Stimulated activated CD4-positive, alpha-beta T cell treated with anti-CD3 and anti-CD28 coated beads, Interleukin-4, amount 100 ng/mL, for 24 hours (primary cell): ENCODE measurements at places on chromosomes 6 and 20.

- peak; percentile 45 for DNase-seq
Observed at GRCh38 chr6:136784910-136785746, 7.1 kb downstream of the MAP3K5 start.

DNA sequence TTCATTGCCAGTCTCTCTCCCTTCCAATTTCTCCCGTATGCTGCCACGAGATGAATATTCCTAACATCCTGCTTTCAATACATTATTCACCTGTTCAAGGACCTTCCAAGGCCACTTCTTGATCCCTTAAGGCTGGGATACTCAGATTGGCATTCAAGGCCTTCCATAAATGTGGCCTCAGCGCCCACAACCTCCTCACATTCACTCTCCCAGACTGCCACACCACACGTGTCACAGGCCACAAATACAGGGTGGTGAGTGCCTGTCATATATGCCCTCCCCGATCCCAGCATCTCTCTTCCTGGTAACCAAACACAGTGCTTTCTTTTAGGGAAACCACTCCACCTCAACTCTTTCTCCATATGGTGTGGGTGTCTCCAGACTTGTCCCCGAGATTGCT is 55.5 kb downstream of the TTI1 start:
- DNase-seq: no peak

GRCh38 chr6:47646689-47647088 is 51.7 kb upstream of the ADGRF4 start:
- no peak for DNase-seq

DNA sequence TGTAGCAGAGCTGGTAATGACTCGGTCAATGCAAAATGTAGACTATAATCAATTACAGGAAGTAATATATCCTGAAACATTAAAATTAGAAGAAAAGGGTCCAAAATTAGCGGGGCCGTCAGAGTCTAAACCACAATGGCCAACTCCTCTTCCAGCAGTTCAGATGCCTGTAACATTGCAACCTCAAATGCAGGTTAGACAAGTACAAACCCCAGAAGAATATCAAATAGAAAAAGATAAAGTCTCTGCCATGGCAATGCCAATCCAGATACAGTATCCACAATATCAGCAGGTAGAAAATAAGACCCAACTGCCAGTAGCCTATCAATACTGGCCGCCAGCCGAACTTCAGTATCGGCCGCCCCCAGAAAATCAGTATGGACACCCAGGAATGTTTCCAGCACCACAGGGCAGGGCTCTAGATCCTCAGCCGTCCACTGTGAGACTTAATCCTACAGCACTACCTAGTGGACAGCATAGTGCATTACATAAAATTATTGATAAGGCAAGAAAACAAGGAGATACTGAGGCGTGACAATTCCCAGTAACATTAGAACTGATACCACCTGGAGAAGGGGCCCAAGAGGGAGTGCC is 158.4 kb downstream of the GPX5 start:
- DNase-seq: peak; percentile 5

DNA sequence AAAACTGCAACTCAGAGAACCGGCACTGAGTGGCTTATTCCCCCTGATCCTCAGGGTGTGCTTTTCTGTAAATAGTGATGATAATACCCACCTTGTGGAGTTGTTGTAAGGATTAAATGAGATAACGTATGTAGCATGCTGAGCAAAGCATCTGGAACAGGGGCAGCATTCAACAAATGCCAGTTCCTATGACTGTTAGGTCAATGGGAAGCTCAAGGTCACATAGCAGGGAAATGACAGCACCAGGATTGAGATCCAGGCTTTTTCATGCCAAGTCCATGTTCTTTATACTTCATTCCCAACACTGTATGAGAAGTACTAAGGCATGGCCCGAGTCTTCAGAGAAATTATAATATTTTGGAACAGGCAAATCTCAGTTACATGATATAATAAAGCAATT is 5.1 kb downstream of the RCAN2 start:
- DNase-seq: no peak

GRCh38 chr6:40376113-40376650 is 211.0 kb downstream of the LRFN2 start:
- no peak for DNase-seq

DNA sequence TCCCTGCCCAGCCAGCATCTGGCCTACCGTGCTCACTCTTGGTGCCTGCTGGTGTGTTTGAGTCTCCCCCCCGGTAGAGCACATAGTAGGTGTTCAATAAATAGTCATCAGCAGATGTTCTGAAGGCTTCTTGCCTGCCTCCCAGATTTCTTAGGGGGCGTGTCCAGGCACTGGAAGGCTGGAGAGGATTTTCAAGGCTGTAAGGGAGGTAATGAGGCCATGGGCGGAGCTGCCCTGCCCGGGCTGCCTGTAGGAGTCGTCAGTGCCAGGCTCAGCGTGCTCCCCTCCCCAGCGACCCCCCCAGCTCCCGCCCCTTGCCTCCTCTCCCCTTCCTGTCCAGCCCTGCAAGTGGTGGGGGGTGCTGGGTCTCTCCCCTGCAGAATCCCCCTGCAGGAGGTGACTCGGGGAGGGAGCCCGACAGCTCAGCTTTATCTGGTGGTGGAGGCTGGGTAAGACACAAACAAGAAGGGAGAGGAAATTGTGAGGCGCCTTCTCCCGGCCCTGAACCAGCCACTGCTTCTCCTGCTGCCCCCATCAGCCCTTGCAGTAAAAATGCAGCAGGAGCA is 55.9 kb downstream of the BCAS4 start:
- no peak for DNase-seq

DNA sequence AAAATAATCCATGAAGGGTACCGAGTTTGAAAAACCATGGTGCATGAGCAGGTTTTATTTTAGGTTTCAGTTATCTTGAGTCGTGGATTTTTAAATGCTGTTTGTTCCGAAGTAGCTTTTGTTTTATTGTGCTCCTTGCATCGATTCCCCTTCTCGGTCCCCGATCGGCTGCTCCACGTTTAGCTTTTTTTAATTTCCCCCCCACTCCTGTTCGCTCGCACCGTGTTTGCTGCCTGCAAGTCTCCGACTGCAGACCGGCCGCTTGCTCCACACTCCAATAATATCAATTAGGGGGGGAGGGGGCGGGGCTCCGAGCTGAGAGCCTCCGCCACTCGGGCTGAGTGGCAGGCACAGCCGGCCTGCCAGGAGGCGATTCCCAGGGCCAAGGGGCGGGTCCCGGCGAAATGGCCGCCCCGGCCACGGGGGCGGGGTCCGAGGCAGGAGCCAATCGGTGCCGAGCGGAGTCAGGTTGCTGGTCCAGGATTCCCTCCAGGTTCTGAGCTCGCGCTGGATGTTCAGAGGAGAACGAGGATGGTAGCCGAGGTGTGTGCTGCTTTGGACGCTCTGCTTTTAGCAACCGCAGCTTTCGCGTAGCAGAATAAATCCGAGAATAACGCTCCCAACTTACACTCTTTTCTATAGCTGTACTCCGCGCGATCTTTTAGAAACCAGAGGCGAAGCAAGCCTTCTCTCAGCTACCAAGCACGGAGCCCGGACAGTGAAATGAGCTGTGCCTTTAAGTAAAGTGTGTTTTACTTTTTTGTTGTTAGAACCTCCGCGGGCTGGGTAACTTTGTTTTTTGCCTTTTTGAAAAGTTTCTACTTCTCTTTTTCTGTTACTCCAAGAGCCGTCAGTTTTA is at the start of gene EPHA7:
Gene EPHA7, minus strand, starts transcription at position 256 of the 859 bp plus-strand sequence. Its CDS starts 218 bp downstream, at position 38.
- DNase-seq: peak; percentile 27

DNA sequence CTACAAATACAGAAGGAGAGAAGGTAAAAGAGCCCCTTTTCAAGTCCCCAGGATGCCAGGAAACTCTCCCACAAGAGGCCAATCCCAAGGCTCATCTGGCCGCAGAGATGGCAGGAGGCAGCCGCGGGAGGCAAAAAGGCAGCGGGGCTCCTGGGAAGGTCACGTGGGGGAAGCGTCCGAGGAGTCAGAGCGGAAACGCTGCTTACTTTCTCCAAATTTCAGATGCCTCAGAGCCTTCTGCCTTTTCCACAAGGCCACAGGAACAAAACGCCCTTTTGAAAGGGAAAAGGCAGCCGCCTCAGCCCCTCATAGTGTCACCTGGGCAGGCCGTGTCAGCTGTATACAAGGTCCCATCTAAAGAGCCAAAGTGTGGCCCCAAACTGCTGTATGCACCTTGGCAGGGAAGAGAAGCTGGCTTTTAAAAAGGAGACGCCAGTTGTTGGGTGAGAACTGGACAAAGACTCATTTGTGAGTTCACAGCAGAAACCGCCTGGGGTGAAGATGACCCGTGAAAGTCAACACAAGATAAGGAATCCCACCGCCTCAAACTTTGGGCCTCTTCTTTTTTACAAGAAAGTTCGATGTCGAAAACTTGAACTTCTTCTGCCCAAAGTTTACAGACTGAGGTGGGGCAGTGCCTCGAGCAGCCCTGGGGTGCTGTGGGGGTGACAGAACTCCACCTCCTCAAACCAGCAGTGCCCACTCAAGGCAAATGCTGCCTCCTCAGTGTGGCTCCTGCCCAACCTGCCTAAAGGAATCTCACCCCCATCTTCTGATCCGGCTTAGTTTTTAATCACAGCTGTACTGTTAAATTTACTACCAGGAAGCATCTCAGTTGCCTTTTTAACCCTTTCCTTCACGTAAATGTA is 45.4 kb downstream of the EZR start:
- no peak for DNase-seq

- no peak for DNase-seq
Observed at GRCh38 chr6:75503291-75503690, 9.7 kb upstream of the FILIP1 start.

- peak; percentile 83 for DNase-seq
Observed at GRCh38 chr6:32415521-32416019, 8.6 kb upstream of the BTNL2 start.

DNA sequence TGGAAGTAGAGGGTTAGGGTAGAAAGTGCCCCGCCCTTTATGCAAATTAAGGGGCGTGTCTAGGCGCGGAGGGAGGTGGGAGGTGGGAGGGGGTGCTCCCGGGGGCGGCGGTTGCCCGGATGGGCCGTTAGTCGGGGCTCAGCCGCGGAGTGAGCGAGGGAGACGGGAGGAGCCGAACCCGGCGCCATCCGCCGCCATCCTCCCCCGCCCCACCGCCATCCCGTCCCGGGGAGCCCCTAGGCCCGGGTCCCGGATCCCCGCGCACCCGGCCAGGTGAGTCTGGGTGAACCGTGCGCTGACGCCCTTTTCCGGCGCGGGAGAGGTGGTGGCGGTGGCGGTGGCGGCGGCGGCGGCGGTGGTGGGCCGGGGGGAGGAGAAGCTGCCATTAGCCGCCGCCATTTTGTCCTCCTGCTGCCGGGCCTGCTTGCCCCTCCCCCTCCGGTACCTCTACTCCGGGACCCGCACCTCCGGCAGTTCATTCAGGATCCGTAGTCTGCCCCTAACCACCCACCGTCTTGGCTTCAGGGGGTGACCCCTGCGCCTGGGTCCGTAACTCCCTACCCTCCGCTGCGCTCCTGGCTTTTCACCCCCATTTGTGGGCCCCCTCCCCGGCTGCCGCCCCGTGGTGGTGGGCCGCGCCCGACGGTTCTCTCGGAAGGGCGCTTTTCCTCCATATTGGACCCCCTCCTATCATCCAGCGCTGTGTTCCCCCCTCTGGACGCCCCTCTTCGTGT is at the start of gene PRRC2A:
Gene PRRC2A, plus strand, starts transcription at position 130 of the 734 bp plus-strand sequence. CDS start 2,075 bp downstream, outside the sequence.
- peak; percentile 96 for DNase-seq

- no peak for DNase-seq
Observed at GRCh38 chr6:169972101-169972651, 220.8 kb downstream of the ERMARD start.

DNA sequence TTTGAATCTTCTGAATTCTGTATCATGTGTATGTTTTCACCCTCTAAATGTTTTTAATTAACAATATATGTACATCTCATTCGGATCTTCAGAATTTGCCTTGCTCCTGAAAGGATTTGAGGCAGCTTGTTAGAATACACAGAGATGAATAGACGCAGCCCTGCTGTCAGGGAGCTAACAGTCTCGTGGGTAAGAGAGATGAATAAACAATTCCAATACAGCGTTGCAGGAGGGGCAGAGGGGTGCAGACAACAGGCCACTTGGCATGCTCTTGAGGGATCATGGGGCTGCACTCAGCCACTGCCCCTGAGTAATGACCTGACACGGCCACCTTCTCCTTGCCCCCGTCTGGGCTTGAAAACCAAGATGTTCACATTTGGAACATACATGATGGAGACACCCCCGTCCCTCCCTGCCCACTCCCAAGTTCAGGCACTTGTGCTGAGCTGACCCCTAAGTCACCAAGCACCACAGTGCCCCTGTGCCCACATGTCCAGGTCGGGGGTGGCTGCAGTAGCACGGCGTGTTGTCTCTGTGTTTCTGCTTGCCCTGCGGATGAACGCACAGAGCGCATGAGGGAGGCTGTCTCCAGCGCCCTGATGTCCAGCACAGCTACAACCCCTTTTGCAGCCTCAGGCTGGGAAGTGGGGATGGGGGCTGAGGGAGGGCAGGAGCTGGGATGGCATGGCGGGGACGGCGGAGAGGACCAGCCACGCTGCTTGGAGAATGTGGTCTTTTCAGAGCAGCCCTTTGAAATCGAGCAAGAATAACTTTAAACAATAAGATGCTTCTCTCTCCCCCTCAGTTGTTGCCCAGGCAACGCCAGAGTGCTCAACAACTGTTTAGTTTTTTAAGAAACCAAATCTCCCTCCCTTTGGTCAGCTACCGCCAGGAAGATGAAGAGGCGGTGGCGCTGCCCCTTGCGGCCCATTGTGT is 33.0 kb upstream of the CDH22 start:
- no peak for DNase-seq

DNA sequence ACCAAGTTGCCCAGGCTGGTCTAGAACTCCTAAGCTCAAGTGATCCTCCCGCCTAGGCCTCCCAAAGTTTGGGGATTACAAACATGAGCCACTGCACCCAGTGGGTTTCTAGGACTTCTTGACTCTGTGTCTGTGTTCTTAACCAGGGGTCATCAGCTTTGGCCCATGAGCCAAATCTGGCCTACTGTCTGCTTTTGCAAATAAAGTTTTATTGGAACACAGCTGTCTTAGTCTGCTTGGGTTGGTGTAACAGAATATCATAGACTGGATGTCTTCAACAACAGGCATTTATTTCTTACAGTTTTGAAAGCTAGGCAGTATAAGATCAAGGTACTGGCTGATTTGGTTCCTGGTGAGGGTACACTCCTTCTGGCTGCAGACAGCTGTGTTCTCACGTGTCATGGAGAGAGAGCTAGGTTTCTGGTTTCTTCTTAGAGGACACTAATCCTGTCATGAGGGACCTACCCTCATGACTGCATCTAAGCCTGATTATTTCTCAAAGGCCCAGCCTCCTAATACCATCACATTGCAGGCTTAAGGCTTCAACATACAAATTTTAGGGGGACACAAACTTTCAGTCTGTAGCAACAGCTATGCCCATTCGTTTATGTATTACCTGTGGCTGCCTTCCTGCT is 23.3 kb downstream of the ARFGEF2 start:
- no peak for DNase-seq

DNA sequence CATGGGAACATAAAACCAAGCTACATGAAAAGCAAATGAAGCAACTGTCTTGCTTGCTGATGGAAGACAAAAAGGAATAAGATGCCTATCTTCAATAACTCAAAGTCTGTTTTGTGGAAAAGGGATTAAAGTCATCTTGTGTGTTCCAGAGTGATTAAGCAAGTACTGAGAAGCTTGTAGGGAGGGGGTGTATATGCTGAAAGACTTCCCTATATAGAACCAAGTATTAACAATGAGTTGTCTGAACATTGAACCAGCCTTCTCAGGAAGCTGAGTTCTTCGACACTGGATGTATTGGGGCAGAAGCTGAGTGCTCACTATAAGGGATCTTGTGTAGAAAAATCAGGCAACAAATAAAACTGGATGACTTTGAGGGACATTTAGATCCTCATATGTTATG is 451.8 kb downstream of the CD83 start:
- DNase-seq: no peak

GRCh38 chr6:63819831-63820230 is 184.2 kb downstream of the PHF3 start:
- DNase-seq: no peak
